Astrocyte of the spinal cord (primary cell): ENCODE measurements at places on chromosomes 4 and X.
A peak's percentile ranks its signal among the peaks of the same experiment; 100 is the strongest.

- no peak for DNase-seq
Measured at GRCh38 chr4:163440040-163440439, 33.5 kb downstream of the TKTL2 start.

- no peak for DNase-seq
Measured at GRCh38 chr4:75989846-75990528, 758 bp downstream of the SDAD1 start.

DNA sequence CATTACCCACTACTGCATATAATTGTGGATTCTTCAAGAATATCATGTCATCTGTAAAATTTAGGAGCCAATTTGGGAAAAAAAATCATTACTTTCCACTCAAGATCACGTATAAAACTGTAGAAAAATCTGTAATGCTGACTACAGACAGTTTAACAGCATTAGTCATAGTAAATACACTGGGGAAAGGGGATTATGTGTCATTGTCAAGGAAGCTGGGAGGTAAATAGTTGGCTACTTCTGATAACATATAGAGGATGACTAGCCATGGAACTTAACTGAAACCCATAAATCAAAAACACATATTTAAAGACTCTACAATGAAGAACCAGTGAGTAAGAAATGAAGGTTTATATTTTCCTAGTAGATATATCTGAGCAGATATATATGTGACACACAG is 1666.4 kb upstream of the IGFBP7 start:
- DNase-seq: peak; percentile 55

DNA sequence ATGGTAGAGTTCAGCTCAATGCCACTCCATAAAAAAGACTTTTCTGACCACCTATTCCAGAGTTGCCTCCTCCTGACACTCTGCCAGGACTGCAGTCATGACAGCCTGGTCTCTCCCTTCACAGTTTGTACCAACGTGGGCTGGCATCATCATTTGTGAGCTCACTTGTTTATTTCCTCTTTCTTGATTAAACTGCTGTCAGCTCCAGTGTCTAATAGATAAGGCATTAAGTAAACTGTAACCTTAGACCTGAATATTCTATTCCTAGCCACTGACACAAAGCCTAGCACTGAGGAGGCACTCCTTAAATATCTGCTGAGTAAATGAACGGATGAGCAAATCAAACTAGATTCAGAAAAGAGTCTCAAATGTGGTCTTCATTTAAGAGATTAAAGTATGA is 48.7 kb downstream of the DDX60 start:
- no peak for DNase-seq

DNA sequence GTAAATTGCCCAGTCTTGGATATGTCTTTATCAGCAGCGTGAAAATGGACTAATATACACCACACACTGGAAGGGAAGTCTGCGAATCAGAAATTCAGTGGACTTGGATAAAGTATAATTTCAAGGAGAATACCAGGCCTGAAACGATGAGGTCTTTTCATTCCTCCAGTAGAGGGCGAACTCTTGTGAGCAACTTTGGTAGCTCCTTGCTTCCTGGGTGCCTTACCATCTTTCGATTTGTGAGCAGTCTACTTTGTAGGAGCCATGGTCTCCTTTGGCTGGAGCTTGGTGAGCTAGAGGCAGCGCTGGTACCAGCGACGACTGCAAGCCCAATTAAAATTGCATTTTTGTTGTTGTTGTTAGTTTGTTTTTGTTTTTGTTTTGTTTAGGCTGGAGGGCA is 791.9 kb downstream of the FAT4 start:
- no peak for DNase-seq

GRCh38 chrX:68183612-68184214 is 249.6 kb downstream of the OPHN1 start:
- DNase-seq: peak; percentile 43

- DNase-seq: no peak
Measured at GRCh38 chr4:10099499-10100325, 16.9 kb downstream of the WDR1 start.

DNA sequence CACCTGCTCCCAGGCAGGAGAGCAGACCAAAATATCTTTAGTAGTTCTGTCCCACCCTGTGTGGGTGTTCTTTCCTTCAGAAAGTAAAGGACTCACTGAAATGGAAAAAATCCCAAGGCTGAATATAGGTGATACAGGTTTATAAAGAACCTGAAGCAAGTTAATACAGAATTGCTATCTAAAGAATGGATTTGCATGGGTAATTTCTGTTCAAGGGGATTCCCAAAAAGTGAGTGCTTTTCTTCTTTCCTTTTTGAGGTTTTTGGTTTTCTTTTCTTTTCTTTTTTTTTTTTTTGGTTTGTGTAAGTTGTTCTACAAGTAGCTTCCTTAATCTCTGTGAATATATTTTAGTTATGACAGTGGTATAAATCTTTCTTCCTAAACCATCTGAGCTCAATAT is 560.7 kb upstream of the BOD1L1 start:
- DNase-seq: no peak

- no peak for DNase-seq
Measured at GRCh38 chrX:46863072-46863471, 26.2 kb downstream of the RP2 start.

GRCh38 chr4:36081185-36081584 is 163.1 kb downstream of the ARAP2 start:
- no peak for DNase-seq

- DNase-seq: no peak
Measured at GRCh38 chr4:175405961-175406360, 406.1 kb downstream of the GPM6A start.
